NCI-H1417 treated with DMSO at 0.1 percent for 48 hours (cell line): ENCODE measurements at places on chromosomes 3 and 15.

GRCh38 chr15:72205896-72206676 lies 8.5 kb upstream of the GRAMD2A start:
- DNase-seq = no peak

DNA sequence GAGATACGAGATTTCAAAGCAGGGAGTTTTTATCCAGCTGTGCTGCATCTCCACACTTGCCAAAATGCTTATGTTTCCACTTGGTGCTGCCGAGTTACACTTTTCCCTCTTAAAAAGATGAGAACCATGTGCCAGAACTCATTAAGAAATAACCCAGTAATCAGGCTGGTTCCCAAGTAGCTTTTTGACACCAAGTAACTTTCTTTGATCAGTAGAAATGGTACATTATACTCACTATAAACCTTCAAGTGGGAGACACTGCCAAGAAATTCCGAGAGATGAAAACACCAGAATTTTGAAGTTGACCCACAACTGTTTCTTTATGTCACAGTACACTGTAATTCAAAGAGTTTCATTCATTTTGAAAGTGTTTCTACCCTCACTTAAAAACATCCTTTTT lies 164.6 kb upstream of the CCDC54 start:
- DNase-seq = no peak

GRCh38 chr3:30467596-30468238 lies 138.7 kb upstream of the TGFBR2 start:
- no peak for DNase-seq

GRCh38 chr3:159627229-159627628 lies 361.4 kb upstream of the IL12A start:
- no peak for DNase-seq

GRCh38 chr3:23944861-23945662 lies at the start of gene NR1D2:
TSS of gene NR1D2 (plus strand) at chr3:23945286. CDS start at chr3:23945579, 293 bp downstream.
- no peak for DNase-seq

DNA sequence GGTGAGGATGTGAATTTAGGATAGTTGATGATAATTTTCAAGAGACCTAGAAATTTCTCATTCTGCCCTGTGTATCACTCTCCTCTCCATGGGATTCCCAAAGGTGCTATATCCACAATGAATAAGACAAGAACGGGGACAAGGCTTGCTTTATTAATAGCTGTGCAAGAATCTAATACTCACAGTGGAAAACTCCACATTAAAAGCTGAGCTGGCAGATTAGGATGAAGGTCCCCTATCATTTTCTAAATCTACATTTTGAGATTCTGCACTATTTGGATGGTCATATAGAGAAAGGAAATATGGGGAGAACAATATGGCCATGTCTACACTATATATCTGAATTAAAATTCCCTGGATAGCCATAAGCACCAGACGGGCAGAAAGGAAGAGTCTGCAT lies 411.0 kb upstream of the TGFBR2 start:
- no peak for DNase-seq

GRCh38 chr3:71339049-71339448 lies 244.5 kb downstream of the FOXP1 start:
- DNase-seq = no peak

DNA sequence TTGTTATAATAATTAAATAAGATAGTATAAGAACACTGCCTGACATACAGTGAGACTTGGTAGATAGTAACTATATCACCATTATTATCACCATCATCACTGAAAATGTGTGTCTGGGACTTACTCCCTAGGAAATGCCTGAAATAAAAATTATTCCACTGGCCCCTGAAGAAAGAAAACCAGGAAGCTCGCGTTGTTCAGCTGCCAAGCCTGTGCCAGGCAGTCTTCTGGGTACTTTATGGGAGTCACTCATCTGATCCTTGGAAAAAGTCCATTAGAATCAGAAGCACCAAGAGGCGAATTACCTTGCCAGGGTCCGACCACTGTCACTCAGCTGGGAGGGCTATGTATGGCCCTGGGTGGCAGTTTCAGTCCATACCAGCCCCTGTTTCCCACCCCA lies 220.3 kb upstream of the TPM1 start:
- no peak for DNase-seq

DNA sequence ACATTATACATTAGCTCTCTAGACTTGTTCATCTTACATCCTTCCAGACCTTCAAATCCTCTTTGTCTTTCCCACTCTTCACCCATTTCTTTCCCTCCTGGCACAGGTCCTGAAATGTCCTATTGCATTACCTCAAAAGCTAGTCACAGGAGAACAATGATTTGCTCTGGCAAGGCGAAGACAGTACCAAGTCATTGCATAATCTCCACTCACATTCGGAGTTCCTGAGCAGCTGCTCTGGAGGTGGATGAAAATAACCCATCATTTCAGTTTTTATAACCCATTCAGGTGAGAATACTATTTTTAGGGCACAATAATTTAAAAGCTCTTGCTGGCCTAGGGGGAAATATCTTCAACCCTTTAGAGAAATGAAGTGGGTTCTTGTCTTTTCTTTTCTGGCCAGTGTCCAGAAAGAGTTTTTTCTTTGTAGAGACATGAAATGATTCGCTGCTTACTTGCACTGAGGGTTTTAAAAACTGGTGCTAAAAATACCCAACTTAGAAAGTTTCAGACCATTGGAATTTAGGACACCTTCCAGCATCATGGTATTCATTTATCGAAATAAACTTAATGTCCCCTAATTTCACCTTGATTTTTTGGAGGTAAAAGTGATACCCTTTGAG lies 23.4 kb upstream of the DYNC1LI1 start:
- DNase-seq = no peak
